ENCODE measurements at places on chromosomes 4 and X.
A peak's percentile ranks its signal among the peaks of the same experiment; 100 is the strongest.

- DNase-seq: no peak
Measured at GRCh38 chrX:38943120-38943519, 141.9 kb downstream of the MID1IP1 start.

GRCh38 chr4:138576684-138577083, 334.5 kb upstream of the SLC7A11 start:
- DNase-seq: no peak

DNA sequence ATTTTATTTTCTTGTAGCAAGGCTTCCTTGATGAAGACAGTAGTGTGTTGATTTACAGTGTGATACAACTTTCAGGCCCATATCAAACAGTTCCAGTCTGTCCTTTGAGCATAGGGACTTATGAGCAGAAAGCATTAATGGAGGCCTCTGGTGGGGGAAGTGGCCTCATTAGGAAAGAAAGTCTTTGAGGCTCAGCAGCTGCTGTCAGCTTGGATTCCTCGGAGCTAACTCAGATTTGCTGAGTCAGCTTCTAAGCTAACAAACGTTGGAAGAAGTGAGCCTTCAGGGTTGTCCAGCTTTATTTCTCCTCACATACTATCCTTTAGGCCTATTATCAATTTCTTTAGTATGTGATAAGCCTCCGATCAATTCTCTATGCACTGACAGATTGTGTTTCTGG, 15.8 kb upstream of the SFRP2 start:
- DNase-seq: no peak

GRCh38 chrX:119226446-119226845, 9.6 kb upstream of the PGRMC1 start:
- DNase-seq: no peak

DNA sequence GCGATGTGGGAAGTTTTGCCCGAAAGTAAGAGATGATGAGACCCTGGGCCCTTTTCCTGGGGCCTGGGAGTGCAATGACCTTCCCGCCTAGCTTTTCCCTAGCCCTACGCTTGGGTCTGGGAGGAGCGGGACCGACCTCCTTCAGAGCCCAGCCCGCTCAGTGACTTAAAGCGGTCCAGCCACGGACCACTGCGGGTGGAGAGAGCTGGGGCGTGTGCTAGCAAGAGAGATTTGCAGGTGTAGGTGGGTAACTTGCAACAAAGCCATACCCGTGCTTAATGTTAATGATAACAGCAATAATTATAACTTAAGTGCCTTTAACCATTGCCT, 503 bp upstream of the PDE5A start:
- DNase-seq: no peak

DNA sequence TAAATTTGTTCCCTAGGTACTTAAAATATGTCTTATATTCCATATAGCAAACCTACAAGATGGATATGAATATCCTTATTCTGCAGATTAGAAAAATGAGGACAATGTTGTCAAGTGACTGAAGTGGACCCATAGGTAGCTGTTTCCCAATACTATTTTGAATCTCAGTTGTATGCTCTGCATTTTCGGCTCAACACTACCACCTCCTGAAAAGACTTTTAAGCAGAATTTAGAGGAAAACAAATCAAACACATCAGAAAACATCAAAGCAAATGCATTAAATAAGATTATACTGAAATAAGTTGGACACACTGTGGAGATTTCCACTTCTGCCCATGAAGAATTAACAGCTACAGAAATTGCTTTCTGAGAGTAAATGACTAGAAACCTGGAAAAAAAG, 488.7 kb downstream of the TRIML1 start:
- no peak for DNase-seq

GRCh38 chrX:130615941-130616340, 214.2 kb downstream of the RBMX2 start:
- DNase-seq: no peak

DNA sequence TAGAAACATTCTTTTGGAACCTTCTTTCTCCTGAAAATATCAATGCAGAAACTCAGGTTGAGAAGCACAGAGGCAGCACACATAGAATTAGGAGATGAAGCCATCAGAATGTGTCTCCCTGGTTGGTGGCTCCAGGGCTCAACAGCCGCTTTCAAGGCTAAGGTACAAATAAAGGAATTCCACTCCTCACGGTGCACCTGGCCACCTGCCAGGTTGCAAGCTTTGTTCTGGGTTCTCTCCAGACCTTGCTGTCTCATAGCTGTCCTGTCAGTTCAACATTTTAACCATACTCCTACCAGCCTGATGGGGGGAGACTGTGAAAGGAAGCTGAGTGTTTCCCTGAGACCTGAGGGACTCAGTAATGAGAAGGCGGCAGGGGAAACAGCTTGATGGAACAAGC, 96.3 kb upstream of the HPF1 start:
- DNase-seq: no peak

GRCh38 chrX:96619588-96619987, 65.1 kb upstream of the DIAPH2 start:
- no peak for DNase-seq

GRCh38 chrX:132467026-132467425, 21.8 kb downstream of the MBNL3 start:
- DNase-seq: no peak

GRCh38 chr4:146243141-146243882, 29.0 kb downstream of the REELD1 start:
- DNase-seq: no peak

DNA sequence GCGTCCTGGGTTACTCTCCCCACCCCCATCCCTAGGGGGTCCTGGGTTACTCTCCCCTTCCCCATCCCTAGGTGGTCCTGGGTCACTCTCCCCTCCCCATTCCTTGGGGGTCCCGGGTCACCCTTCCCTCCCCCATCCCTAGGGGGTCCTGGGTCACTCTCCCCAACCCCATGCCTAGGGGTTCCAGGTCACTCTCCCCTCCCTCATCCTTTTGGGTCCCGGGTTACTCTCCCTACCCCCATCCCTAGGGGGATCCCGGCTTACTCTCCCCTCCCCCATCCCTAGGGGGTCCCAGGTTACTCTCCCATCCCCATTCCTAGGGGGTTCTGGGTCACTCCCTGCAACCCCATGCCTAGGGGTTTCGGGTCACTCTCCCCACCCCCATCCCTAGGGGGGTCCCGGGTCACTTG, 1.5 kb downstream of the ASMTL start:
- no peak for DNase-seq

DNA sequence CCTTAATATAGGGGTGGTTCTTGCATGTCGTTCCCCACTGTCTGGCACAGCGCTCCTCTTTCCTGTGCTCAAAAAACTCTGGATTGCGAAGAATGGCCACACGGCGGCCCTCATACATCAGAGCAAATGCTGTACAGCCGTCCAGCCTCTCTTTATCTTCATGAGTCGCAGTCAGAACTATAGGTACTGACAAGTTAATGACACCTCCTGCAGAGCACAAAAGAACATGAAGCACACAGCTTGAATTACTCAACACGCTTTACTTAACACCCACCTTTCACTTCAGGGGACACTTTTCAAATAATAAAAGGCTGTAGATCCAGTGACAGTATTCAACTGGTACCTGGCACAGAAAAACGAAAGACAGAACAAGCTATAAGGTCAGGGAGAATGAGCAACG, 65.3 kb downstream of the PAPSS1 start:
- no peak for DNase-seq

GRCh38 chr4:6908432-6909112, 1.1 kb upstream of the TBC1D14 start:
- peak; percentile 78 for DNase-seq

GRCh38 chr4:121376556-121376955, 4.3 kb downstream of the QRFPR start:
- no peak for DNase-seq

DNA sequence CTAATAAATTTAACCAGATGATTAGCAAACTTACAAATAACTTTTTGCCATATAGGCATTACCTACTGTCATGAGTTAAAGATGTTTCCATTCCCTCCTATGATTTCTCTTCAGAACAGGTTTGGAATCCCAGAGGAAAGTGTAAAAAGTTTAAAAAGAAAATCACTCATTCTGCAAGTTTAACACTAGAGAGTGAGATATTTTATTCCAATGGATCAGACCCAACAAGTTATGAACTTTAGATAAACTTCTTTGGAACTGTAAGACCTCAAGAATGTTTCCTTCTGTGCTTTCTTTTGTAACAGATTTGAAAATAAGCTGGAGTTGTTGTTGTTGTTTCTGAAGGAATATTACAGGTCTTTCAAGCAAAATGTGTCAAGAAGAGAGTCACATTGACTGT, 51.6 kb downstream of the PPP3CA start:
- DNase-seq: no peak

- no peak for DNase-seq
Measured at GRCh38 chr4:138975225-138975624, 40.4 kb upstream of the NOCT start.
